ENCODE measurements at places on chromosomes 2 and 18.

- no peak for DNase-seq
Observed at GRCh38 chr2:112081262-112081661, 26.2 kb downstream of the TMEM87B start.

DNA sequence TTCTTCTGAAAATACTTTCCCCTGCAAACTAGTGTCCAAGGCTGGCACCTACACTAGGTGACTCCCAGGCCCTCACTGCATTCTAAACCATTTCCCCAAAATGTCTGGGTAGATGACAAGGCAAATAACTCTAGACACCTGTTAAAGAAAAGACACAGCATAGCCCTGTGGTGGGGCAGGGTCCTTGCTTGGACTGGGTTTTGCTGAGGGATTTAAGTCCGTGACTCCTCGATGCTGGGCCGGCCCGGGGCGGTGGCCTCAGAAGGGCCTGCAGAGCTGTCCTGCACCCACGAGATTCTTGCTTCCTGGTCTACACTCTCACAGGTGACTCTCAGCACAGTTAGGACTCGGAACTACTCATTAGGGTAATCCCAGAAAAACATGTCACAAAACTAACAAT is 55.2 kb downstream of the MBP start:
- DNase-seq, result no peak

DNA sequence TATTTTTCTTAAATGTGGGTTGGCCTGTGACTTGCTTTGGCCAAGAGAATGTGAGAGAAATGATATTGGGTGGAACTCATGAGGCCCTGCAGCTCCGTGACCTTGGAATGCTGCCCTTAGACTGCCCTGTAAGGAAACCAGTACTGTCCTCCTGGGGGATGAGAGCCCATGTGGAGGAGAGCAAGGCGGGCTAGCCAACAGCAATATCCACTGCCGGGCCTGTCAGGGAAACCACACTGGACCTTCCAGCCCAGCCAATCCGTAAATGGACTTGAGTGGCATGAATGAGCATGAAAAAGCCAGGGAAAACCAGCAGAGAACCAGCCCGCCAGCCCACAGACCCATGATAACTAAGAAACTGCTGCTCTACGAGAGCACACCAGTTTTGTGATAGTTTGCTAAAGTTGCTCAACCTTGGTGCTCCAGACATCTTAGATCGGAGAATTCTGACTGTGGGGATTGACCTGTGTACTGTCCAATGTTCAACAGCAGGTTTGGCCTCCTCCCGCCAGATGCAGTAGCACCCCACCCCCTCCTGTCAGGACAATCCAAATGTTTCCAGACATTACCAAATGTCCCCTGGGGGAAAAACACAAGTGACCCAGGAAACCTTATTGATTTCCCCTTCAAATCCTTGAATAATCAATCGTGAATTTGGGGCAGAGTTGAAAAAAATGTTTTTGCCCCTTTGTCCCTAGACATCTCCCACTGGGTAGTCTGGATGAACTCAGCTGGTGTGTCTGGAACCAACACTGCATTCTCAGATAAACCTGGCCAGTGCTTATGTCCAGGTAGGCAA is 27.2 kb downstream of the ALPK2 start:
- DNase-seq, result no peak

GRCh38 chr2:174211954-174212353 is 36.4 kb downstream of the OLA1 start:
- DNase-seq, result no peak

DNA sequence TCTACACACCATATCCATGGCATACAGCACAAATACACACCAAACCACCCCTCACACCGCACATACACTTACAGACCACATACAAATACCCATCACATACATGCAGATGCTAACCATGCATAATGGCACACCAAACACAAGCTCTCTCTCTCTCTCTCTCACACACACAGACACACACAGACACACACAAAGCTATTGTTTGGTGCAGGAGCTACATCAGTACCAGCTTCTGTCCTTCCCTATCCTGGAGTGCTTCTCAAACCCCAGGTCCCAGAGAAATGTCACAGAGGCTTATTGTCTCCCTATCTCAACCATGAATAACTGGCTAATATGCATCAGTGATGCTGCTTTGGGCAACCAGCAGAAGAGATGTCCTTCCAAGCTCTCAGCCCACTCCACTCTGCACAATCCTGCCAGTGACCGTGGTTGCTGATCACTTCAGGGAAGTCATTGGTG is 36.5 kb upstream of the ST3GAL5 start:
- no peak for DNase-seq

DNA sequence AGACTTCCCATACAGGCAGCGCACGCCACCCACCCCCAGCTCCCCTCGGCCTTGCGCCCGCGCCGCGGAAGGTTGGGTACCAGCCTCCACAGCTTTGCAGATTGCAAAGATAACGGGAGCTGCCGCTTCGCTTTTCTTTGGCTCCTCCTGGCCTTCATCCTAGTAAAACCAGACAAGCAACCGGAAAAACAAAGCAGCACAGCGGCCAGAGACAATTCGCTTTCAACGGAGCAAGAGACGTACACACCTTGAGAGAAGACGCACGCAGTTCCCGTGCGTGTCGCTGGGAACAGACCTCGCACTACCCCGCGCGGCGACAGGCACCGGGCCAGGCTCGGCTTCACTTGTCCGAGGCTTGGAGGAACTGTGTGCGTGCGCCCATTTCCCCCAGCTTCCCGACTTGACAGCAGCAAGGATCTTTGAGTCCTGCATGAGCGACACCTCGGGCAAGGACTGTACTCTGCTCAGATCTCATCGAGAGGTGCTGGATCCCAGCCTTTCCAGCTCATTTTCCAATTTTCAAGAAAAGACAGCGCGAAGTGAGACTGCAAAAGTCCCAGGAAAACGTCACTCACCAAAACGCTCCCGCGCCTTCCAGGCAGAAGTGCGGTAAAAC is 964 bp downstream of the ZBTB7C start:
- no peak for DNase-seq

- DNase-seq, result no peak
Observed at GRCh38 chr2:229434187-229434586, 163.1 kb upstream of the PID1 start.

- no peak for DNase-seq
Observed at GRCh38 chr2:147449323-147449991, 395.4 kb upstream of the ACVR2A start.

DNA sequence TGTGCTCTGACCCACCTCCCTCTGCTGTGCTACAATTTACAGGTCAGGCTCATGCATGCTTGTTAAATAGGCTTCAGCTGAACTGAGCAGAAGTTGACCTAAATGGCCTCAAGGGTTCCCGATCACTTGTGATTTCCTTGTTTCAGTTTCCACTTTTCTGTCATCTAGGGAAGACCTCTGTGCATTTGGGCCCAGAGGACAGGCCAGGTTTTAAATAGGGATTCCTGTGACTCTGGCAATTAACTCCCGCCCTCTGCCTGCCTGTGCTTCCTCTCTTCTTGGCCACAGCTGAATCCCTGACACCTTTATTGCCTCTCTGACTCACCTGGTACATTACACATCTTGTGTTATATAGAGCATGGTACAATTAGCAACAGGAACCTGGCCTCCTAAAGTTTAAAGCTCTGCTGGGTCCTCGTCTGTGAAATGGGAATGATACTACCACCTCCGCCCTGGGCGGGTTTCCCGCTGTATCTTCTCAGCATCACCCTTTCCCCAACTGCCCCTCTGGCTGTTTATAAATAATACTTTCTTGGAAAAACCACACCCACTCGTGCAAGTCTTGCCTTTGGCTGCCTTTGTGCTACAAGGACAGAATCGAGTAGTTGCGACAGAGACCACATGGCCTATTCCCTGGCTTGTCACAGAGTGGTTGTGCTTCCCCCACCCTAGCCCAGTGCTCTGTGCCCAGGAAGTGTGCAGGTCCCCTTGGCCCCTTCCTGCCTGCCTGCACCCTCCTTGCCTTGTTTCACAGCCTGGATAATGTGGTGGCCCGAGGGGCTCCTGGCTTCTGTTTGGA is 7.9 kb downstream of the CABLES1 start:
- peak; percentile 38 for DNase-seq

- DNase-seq, result no peak
Observed at GRCh38 chr2:202299712-202300111, 34.1 kb downstream of the NOP58 start.

GRCh38 chr2:227616631-227617030 is 667 bp upstream of the SCYGR4 start:
- DNase-seq, result no peak

All from hematopoietic multipotent progenitor cell treated with erythropoietin and hydrocortisone succinate and interleukin-3 and kit ligand, for 15 days (in vitro differentiated cells).